ENCODE measurements at places on chromosomes 7 and 10. TPM values are rescaled to one million over a fixed set of nuclear protein-coding genes. Genes with fewer than 3 reads are reported as not detected.
A peak's percentile ranks its signal among the peaks of the same experiment; 100 is the strongest.

The SGPL1 gene
- total RNA-seq: 6.2 TPM

The BTBD16 gene
- total RNA-seq: not detected

- no peaks in the 10 kb centered on the region for H3K36me3 ChIP-seq
- no peaks in the 10 kb centered on the region for H3K4me1 ChIP-seq
- no peak overlapping the region for H3K4me3 ChIP-seq
- no peak for DNase-seq
Measured at GRCh38 chr10:17510242-17510908, 56.0 kb upstream of the ST8SIA6 start.

GRCh38 chr10:31340343-31340742, 21.3 kb downstream of the ZEB1 start:
- H3K4me1 ChIP-seq: peaks cover 18% of the 10 kb centered on the region
- H3K27ac ChIP-seq: no peak overlapping the region
- no peaks in the 10 kb centered on the region for H3K36me3 ChIP-seq
- no peak for DNase-seq
- no peak overlapping the region for H3K4me3 ChIP-seq

DNA sequence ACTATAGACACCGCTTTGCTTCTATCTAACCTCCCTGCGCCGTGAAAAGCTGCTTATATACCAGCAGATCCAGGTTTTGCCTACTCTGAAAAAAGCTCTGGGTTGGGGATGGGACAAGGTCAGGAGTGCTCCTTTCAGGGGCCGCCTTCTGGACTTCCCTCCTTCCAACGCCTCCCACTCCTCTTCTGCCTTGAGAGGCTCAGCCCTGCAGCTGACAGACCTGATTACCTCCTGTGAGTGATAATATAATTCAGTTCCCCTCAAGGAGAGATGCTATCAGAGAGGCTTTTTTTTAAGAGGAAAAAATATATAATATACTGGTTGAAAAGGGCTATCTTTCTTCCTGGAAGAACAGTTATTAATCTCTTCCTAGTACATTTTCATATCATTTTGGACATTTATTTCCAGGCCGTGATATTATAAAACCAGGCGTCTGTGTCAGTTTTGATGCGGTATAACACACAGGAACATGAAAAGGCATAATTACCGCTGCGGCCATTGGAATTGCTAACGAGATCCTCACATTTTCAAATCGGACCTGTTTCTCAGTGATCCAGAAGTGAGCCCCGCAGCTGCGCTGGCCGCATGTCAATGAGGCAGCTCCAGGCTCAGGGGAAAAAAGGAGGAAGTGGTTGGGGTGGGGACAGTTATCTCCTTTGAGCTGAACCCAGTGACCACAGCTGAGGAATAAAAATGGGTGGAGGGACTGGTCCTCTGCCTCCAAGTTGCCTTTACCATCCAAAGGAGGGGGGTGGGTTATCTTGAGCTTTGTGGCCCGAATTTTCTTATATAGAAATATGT, 457.1 kb downstream of the TYW1 start:
- no peaks in the 10 kb centered on the region for H3K4me1 ChIP-seq
- no peak overlapping the region for H3K27ac ChIP-seq
- no peak for DNase-seq
- H3K27me3 ChIP-seq: no peaks in the 10 kb centered on the region

DNA sequence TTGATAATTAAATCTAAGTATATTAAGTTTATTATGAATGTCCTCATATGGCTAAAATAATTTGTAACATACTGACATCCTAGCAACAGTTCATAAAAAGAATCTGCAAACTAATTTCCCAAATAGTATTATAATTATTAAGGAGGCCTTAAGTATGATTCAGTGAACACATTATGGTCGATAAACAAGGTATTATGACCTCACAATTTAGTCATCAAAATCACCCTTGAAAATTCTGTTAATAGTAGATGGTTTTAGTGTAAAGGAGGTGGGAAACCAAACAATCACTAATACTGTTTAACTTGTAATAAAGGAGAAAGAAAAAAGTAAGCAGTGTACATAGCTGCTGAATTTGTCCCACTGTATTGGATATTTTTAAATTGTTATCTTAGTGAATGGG, 2.1 kb downstream of the ETV1 start:
- no peaks in the 10 kb centered on the region for H3K27me3 ChIP-seq
- no peak overlapping the region for H3K4me3 ChIP-seq
- H3K4me1 ChIP-seq: no peaks in the 10 kb centered on the region
- H3K27ac ChIP-seq: no peak overlapping the region
- H3K36me3 ChIP-seq: no peaks in the 10 kb centered on the region

DNA sequence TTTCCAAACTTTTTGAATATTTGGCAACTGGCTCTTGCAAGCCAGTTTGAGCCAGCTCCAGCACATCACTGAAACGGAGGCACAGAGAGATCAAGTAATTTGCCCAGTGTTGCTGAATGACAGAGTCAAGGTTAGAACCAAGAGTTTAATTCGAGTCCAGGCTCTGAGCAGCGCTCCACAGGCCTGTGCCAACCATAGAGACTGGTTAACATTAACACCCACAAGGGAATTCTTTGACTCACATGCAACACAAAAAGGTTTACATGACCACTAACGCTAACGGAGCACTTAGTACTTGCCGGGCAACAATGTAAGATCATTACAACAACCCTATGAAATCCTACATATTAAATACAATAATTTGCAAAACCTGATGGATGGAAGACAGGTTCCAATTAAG, 1.5 kb downstream of the RGS10 start:
- no peaks in the 10 kb centered on the region for H3K4me1 ChIP-seq
- H3K4me3 ChIP-seq: peak overlapping the region; percentile 89
- H3K27me3 ChIP-seq: no peaks in the 10 kb centered on the region
- H3K27ac ChIP-seq: no peak overlapping the region

- no peaks in the 10 kb centered on the region for H3K4me1 ChIP-seq
- H3K4me3 ChIP-seq: no peak overlapping the region
- DNase-seq: no peak
- H3K36me3 ChIP-seq: no peaks in the 10 kb centered on the region
Measured at GRCh38 chr10:74936577-74937265, 110.3 kb downstream of the KAT6B start.

The CRYGN gene
- total RNA-seq: not detected

The AP3M1 gene
- 11.9 TPM for total RNA-seq

The MAT1A gene
- 0.32 TPM for total RNA-seq

- DNase-seq: no peak
- no peaks in the 10 kb centered on the region for H3K36me3 ChIP-seq
- H3K27ac ChIP-seq: no peak overlapping the region
- H3K27me3 ChIP-seq: no peaks in the 10 kb centered on the region
- H3K4me1 ChIP-seq: peaks cover 47% of the 10 kb centered on the region
Measured at GRCh38 chr7:105027176-105027853, 13.3 kb downstream of the KMT2E start.
